ENCODE measurements at places on chromosomes 6 and 20.

DNA sequence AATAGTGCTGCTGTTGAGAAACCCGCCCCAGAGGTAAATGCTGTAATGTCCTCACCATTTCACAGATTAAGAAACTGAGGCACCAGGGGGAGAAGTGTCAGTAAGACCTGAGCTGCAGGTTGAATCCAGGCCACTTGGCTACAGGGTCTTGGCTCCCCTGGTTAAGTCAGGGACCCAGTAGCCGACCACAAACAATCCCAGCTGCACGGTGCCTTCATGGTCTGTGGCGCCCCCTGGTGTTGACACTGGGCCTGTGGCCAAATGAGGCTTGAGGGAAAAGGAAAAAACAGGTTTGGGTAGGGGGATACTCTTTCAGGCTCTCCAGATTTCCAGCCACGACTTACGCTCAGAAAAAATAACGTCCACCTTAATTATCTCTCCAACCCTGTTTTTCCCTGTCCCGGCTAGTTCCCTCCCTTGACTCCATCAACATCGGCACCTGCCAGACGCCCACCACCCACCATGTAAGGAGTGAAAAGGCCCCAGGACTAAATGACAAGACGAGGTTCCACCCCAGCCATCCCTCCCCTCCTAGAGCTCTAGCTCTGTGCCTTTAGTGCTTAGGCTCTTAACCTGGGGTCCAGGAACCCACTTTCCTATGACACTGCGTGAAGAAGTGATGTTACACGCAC lies 47.7 kb upstream of the POLR1H start:
- DNase-seq, result peak; percentile 52

GRCh38 chr20:7691647-7692269 lies 248.5 kb downstream of the HAO1 start:
- DNase-seq, result no peak

DNA sequence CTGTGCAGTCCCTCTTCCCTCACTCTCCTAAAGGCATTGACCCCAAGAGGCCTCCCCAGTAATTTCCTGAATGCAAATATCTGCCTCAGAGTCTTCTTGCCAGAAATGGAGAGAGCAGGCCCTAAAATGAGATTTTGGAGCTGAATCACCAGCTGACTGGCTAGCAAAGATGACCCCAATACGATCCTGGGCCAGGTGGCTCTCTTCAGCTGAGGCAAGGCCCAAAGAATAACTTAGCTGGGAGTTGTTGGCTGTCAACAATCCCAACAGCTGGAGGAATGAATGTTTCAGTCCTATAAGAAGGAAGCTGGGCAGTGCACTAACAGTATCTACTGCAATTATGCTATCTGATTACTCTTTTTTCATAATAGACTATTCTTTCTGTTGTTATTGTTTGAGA lies 37.2 kb upstream of the VGLL2 start:
- DNase-seq, result no peak

- DNase-seq, result no peak
Observed at GRCh38 chr6:112606656-112607435, 259.7 kb downstream of the RFPL4B start.

DNA sequence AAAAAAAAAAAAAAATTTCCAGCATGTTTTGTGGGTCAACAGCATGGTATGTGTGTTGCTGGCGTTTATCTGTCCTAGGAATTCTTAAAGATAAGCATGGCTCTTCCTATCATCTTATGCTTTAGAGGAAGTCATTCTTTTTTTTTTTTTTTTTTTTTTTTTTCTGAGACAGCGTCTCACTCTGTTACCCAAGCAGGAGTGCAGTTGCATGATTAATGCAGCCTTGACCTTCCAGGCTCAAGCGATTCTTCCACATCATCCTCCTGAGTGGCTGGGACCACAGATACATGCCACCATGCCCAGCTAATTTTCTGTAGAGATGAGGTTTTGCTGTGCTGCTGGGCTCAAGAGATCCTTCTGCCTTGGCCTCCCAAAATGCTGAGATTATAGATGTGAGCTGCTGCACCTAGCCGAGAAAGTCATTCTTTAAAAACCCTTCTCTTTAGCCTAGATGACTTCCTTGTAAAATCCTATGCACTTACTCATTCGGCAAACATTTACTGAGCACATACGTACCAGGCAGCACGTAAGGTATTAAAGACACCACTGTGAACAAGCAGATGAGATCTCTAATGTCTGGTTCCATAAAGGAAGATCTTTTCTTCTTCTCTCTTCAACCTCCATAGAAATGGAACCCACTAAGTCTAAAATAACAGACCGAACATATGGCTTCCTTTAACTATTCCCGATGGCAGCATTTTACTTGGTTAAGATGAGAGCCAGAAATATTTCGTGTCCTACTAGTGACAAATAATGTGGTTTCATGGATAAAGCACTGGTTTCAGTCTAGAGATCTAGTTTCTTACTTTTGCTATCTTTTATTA lies 122.4 kb downstream of the RIN2 start:
- DNase-seq, result no peak

- no peak for DNase-seq
Observed at GRCh38 chr6:70872469-70872868, 84.4 kb downstream of the B3GAT2 start.

GRCh38 chr6:167827583-167828324 lies 1.0 kb downstream of the AFDN start:
- DNase-seq, result peak; percentile 20

DNA sequence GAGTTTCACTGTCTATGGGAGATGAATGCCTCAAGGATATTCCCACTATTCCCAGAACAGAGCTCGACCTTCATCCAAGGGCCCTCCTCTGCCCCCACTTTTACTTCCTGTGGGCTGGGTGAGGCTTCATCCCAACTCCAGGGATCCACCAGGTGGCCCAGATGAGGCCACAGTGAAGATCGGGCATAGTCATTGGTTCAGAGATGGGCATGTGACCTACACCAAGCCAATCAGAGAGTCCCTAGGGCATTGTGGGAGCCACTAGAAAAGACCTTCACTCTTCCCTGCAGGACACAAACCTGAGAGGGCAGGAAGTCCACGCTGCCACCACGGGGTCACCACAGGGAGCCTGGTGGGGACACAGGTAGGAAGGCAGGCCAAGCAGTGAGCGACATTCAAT lies 72.9 kb upstream of the SLC22A16 start:
- no peak for DNase-seq

DNA sequence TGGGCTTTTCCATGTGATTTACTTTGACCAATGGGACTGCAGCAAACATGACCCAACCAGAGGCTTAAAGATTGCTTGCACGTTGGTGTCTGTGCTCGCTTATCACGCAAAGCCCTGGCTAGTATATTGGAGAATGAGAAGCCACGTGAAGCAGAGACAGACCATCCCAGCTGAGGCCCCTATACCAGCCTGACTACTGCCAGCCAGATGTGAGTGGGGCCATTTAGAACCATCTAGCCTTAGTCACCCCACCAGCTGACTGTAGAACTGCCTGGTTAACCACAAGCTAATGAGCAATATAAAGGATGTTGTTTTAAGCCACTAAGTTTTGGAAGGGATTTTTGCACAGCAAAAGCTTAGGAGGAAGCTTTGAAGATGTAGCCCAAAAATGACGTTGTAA lies 74.5 kb downstream of the MACROD2 start:
- DNase-seq, result no peak

DNA sequence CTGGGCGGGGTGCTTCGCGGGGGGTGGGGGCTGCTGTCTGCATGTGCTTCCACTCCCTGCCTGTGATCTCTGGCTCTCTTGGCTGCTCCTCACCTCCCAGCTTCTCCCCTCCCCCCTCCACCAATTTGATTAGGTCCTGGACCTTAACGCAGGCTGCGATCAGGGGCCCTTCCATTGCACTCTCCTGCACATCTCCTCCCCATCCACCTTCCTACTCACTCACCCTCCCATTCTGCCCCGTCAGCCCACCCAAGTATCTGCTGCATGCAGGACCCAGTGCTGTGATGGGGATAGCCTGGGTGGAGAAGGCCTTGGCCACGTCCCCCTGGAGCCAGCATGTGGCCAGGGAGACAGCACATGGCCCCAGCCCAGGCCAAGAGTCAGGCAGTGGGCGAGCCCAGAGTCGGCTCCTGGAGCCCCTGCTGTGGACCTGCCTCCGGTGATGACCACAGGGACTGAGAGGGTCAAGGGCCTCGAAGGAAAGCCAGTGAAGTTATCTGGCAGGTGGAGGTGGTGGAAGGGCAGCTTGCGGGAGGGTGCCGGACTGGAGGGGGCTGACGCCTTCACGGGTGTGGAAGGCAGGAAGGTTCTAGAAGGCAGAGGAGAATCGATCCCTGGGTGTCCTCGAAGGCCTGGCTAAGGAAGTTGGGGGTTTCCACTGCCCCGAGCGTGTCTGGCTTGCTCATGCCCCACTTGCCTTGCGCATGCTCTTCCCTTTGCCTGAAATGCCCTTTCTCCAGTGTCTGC lies 40.7 kb downstream of the SRC start:
- no peak for DNase-seq

DNA sequence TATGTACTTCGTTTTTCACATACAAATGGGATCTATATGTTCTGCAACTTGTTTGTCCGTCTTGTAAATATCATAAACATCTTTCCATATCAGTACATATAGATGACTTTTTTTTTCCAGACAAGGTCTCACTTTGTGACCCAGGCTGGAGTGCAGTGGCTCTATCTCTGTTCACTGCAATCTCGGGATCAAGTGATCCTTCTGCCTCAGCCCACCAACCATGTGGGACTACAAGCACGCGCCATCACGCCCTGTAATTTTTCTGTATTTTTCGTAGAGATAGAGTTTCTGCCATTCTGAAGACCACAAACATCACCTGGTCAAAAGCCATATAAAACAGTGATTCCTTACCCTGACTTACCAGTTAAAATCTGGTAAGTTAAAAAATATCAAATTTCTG lies 37.7 kb upstream of the SYNCRIP start:
- DNase-seq, result no peak

DNA sequence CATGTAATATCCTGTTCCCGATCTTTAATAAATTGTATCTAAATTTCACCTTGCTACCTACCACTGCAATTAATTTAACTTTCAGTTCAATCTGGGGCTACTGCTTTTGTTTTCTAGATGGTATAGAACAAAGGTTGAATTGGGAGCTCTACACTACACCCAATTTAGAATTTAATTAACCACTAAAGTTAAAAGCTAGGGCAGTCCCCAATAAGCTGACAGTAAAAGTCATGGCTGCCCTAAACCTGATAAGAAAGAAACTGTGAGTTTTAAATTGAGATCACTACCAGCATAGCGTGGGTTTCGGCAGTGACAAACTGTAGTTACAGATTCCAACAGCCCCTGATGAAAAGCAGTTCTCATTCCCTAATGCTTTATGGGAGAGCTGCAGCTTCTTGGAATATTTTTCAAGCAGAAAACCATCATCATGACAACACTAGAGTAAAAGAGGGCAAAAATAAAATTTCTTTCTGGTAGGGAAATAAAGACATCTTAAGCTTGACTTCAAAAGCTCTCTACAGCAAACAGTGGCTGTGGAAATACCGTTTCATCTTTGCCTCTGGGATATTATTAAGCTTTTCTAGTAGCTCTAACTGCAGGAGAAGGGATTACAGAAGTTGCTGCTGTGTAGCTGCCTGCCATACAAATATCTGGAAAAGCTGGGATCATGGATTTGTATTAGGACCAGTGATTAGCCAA lies 1372.1 kb downstream of the EPHA7 start:
- DNase-seq, result no peak

DNA sequence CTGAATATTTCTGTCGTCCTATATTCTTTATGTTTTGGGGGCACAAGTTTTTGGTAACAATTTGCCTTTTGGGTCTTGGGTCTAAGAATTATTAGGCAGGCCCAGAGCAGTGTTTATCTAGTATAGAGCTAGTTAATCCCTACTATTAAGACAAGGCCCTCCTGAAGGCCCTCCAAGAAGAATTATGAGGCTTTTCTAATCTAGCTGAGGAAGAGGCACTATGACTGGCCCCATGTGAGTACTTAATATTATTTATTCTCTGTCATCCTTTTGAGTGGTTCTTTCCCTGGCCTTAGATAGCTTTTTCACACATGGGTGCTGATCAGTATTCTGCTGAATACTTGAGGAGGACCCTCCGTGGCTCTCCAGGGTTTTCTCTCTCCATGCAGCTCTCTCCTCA lies 25.1 kb downstream of the CHMP4B start:
- DNase-seq, result no peak

DNA sequence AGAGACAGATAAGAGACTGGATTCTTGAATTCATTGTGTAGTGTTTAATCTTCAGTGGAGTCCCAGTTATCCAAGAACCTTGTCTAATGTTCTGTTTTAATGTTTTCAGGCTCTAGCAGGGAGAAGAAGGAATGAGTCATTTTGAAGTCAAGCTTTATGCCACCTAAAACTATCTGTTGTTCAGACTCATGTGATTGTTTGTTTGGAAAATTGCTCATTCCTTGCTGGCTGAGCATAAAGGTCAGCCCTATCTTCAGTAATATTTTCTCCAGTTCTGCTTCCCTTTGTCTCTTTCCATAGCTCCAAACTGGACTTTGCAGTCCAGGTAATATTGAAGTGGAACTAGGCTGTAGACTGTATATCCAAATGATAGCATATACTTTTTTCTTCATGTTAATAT lies 34.2 kb downstream of the CLVS2 start:
- no peak for DNase-seq
